Activated T-helper 17 cell treated with anti-CD3 and anti-CD28 coated beads, Interleukin-2, amount 50 U/mL, for 72 hours (primary cell): ENCODE measurements at places on chromosomes 7 and 10.

- H3K4me3 ChIP-seq: no peak overlapping the region
- H3K36me3 ChIP-seq: no peaks in the 10 kb centered on the region
- H3K27me3 ChIP-seq: peaks cover 16% of the 10 kb centered on the region
- ATAC-seq: no peak
- no peaks in the 10 kb centered on the region for H3K4me1 ChIP-seq
Measured at GRCh38 chr7:135260470-135260869, 26.8 kb downstream of the STRA8 start.

GRCh38 chr10:1284076-1284475 lies 227.9 kb downstream of the WDR37 start:
- peaks cover 19% of the 10 kb centered on the region for H3K27me3 ChIP-seq
- H3K36me3 ChIP-seq: no peaks in the 10 kb centered on the region
- no peaks in the 10 kb centered on the region for H3K4me1 ChIP-seq
- H3K27ac ChIP-seq: no peak overlapping the region
- no peak overlapping the region for H3K4me3 ChIP-seq
- ATAC-seq: no peak

DNA sequence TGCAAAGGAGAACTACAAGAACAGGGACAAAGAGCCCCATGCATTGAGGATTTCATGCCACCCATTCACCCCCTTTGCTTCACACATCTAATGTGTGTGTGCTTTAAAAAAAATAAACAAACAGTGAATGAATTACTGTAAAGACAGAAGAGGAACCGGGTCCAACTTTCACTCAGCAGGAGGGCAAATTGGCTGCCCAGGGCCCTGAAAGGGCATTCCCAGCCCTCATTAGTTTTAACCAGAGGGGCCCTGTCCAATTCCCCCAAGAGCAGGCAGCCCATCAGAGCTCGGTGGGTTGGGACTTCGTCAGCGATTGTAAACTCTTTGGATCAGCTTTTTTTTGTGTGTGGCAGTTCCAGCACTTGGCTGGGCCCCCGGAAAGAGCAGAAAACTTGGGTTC lies 73.6 kb upstream of the PDZD8 start:
- H3K4me3 ChIP-seq: no peak overlapping the region
- H3K4me1 ChIP-seq: no peaks in the 10 kb centered on the region
- H3K27me3 ChIP-seq: peaks cover 20% of the 10 kb centered on the region
- ATAC-seq: no peak

DNA sequence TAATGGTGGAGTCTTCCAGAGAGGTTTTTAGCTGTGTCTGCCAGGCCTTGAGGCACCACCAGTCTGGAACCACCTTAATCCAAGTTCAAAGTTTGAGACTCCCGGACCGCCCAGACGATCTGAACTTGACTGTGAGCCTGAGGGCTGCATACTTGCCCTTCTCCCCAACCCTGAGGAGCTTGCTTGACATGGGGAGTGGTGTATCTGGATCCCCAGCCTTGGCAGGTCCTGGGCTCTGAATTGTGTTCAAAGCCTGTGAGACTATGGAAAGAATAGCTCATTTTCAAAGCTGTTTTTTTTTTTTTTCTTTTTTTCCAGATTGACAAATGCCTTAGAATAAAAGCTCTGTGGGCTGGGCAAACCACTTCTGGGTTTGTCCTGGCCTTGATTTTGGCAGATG lies 22.3 kb upstream of the CAMK1D start:
- no peak overlapping the region for H3K27ac ChIP-seq
- no peak for ATAC-seq
- peaks cover 8% of the 10 kb centered on the region for H3K4me1 ChIP-seq
- H3K36me3 ChIP-seq: no peaks in the 10 kb centered on the region

DNA sequence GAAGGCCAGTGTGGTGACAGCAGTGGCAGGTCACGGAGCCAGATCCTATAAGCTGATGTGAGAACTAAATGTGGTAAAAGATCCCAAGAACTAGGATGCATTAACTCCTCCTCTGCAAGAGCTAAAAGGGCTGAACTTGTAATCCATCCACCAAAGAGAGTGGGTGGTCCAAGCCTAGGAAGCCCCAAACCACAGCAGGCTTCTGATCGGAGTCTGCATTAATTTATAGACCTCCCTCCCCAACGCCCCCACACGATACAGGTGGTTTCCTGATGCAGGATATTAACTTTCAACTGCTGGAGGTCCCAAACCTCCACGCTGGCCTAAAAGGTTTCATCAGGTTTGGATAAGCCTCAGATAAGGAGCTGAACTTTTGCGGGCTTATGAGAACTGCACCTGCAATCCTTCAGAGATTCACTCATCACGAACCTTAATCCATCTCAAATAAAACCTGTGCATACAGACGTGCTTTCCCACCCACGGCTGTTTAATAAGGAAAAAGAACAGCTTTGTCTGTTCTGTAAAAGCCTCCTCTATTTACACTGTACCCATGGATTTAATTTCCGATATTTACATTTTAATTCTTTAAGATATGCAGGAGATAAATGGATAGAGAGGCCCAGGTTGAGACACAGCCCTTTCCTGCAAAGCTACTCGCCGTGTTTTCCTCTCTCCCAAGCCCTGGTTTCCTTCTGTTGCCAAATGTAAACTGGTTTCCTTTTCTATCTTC lies 74.9 kb downstream of the GFRA1 start:
- H3K4me1 ChIP-seq: no peaks in the 10 kb centered on the region
- H3K36me3 ChIP-seq: no peaks in the 10 kb centered on the region
- no peak overlapping the region for H3K4me3 ChIP-seq
- no peak overlapping the region for H3K27ac ChIP-seq
- no peaks in the 10 kb centered on the region for H3K27me3 ChIP-seq
- no peak for ATAC-seq

GRCh38 chr10:93023013-93023650 lies 37.5 kb upstream of the CYP26C1 start:
- H3K4me3 ChIP-seq: no peak overlapping the region
- no peaks in the 10 kb centered on the region for H3K4me1 ChIP-seq
- ATAC-seq: no peak
- peaks cover 15% of the 10 kb centered on the region for H3K36me3 ChIP-seq

DNA sequence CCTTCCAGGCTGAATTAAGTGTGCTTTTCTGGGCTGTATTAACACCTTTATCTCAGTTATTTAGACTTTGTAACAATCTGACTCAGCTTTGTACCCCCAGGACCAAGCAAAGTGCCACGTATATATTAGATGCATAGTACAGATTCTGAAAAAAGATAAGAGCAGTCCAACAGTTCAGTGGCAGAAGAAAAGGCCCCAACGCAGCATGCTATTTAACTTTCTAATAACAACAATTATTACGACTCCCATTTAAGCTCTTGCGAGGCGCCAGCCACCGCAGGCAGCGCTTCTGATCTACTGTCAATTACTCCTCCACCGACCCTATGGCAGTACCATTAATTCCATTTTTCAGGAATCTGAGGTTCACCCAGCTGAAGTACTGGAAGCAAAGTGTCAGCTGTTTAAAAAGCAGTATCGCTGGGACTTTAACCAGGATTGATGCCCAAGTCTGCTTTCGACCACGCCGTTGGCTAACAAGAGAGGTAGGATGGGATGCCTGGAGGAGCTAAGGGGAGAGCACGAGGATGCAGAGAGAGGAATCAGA lies 638 bp downstream of the LIPA start:
- peak overlapping the region; percentile 86 for H3K4me3 ChIP-seq
- peak overlapping the region; percentile 69 for H3K27ac ChIP-seq
- peaks cover 22% of the 10 kb centered on the region for H3K4me1 ChIP-seq

DNA sequence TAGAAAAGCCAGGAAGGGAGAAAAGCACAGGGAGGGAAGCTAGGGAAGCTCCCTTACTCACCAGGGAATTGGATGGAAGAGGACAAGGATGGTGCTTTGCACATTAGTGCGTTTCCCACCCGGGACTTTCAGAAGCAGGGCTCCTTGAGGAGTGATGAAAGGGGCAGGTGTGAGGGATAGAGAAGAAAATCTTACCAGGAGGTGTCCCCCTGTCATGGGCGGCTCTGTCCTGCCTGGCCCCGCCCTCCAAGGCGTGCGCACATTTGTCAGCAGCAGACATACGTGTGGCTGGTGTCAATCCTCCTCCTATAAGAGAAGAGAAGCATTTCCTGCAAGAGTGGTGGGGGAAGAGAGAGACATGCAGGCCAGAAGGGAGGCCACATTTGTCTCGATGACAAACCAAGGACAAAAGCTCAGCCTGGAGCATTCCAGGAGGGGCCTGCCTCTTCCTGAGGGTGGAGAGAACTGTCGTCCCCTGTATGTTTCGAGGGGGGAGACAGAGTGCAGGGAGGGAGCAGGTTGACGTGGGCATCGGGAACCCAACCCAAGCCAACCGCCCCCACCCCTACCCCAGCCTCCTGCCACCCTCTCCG lies 47.4 kb upstream of the COMTD1 start:
- no peaks in the 10 kb centered on the region for H3K4me1 ChIP-seq
- no peak overlapping the region for H3K4me3 ChIP-seq
- no peak for ATAC-seq
- no peak overlapping the region for H3K27ac ChIP-seq

- H3K27me3 ChIP-seq: peaks cover 8% of the 10 kb centered on the region
- H3K36me3 ChIP-seq: no peaks in the 10 kb centered on the region
- no peak for ATAC-seq
- no peak overlapping the region for H3K4me3 ChIP-seq
- H3K27ac ChIP-seq: no peak overlapping the region
Measured at GRCh38 chr10:94443549-94443948, 41.2 kb downstream of the TBC1D12 start.

DNA sequence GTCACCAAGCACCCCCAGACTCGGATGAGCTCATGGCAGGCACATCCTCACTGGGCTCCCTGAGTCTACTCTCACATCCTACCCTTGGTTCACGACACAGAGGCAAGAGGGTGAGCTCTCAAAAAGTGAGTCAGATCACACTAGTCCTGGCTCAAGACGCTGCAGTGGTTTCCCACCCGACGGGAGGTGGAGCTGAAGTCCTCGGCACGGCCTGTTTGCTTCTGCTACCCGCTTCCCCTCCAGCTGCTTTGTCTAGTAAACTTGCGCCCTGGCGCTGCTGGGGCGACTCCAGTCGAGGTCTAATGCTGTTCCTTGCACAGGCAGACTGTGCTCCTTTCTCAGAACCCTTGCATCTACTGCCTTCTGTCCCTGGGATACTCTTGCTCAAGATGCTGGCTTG lies 13.5 kb upstream of the SFMBT2 start:
- ATAC-seq: peak; percentile 88
- H3K4me1 ChIP-seq: peaks cover 10% of the 10 kb centered on the region
- no peaks in the 10 kb centered on the region for H3K27me3 ChIP-seq
- H3K36me3 ChIP-seq: no peaks in the 10 kb centered on the region
- no peak overlapping the region for H3K27ac ChIP-seq
- no peak overlapping the region for H3K4me3 ChIP-seq

GRCh38 chr7:25726170-25726780 lies 425.7 kb upstream of the NFE2L3 start:
- no peak for ATAC-seq
- peaks cover 11% of the 10 kb centered on the region for H3K27me3 ChIP-seq
- no peaks in the 10 kb centered on the region for H3K36me3 ChIP-seq
- H3K27ac ChIP-seq: no peak overlapping the region

- no peak overlapping the region for H3K27ac ChIP-seq
- no peak for ATAC-seq
- H3K27me3 ChIP-seq: no peaks in the 10 kb centered on the region
- no peaks in the 10 kb centered on the region for H3K36me3 ChIP-seq
Measured at GRCh38 chr10:106930751-106931150, 233.8 kb downstream of the SORCS1 start.

DNA sequence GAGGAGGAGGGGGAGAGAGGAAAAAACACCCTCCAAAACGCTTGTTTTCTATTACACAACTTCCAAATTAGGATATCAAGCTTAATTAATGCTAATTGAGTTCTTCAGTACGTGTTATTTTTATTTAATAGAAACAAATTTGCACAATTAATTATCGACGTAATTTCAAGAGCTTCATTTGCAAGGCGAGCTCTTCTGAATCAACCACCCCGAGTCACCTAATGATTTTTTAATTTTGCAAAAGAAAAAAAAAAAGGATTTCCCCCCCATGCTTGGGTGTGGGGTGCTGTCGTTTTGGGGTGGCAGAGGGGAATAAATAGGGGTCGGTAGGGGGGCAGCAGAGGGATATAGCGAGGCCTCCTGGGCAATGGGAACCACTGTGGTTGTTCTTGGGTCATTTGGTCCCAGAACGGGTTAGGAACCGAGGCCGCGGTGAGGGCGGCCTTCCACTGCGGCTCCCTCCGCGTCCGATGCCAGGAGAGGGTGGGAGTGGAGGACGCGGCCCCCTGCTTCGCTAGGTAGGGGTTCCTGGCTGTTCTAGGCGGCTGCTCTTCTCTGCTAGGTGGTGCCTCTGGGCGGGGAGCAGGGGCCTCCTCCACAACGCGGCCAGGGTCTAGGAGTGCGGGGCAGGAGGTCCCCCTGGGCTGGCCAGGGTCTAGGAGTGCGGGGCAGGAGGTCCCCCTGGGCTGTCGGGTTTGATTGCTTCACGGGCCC lies 7.3 kb downstream of the UNCX start:
- peaks cover 14% of the 10 kb centered on the region for H3K36me3 ChIP-seq
- peaks cover under 1% of the 10 kb centered on the region for H3K4me1 ChIP-seq
- ATAC-seq: no peak
- H3K27ac ChIP-seq: no peak overlapping the region
- H3K4me3 ChIP-seq: no peak overlapping the region
- peaks cover 39% of the 10 kb centered on the region for H3K27me3 ChIP-seq

DNA sequence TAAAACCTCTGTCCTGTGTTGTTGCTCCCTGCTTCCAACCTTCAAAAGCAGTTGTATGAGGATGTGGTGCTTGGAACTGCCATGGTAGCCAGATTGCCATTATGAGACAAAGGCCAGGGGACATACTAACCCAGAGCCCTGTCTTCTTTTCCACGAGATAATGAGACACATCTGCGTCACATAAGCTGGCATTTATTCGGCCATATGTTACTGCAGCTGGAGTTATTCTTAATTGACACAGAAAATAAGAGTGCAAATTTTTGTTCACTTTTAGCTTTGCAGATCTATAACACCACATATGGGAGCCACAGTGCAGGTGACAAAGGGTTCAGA lies 15.5 kb upstream of the PDLIM1 start:
- no peak overlapping the region for H3K4me3 ChIP-seq
- H3K36me3 ChIP-seq: no peaks in the 10 kb centered on the region
- ATAC-seq: no peak
- H3K27ac ChIP-seq: no peak overlapping the region

GRCh38 chr7:46452561-46453135 lies 531.6 kb upstream of the IGFBP3 start:
- H3K4me3 ChIP-seq: no peak overlapping the region
- H3K27ac ChIP-seq: no peak overlapping the region
- H3K27me3 ChIP-seq: no peaks in the 10 kb centered on the region
- no peaks in the 10 kb centered on the region for H3K4me1 ChIP-seq
- no peaks in the 10 kb centered on the region for H3K36me3 ChIP-seq
